Stimulated activated CD4-positive, alpha-beta T cell treated with anti-CD3 and anti-CD28 coated beads, TNF-alpha, amount 100 ng/mL, for 24 hours (primary cell): ENCODE measurements at places on chromosomes 5 and 9.

GRCh38 chr5:31464081-31464480, 67.8 kb downstream of the DROSHA start:
- no peak for DNase-seq

- DNase-seq, result no peak
Observed at GRCh38 chr9:74173284-74173683, 323.9 kb upstream of the RORB start.

DNA sequence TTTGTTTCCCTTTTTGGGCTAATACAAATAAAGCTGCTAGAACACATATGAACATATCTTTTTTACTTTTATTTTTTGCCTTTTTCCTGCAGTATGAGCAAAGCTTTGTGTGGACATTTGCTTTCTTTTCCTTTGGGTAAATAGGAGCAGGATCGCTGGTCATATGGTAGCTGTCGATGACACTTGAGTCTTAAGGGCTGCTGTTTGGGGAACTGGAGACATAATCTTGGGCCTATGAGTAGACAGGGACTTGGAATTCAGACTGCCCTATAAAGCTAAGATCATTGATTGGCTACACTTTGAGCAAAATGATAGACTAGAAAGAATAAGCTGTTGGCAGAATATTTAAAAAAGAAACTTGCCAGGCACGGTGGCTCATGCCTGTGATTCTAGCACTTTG, 60.9 kb upstream of the ABL1 start:
- DNase-seq, result no peak

- DNase-seq, result no peak
Observed at GRCh38 chr5:178649580-178649979, 22.7 kb upstream of the CLK4 start.

DNA sequence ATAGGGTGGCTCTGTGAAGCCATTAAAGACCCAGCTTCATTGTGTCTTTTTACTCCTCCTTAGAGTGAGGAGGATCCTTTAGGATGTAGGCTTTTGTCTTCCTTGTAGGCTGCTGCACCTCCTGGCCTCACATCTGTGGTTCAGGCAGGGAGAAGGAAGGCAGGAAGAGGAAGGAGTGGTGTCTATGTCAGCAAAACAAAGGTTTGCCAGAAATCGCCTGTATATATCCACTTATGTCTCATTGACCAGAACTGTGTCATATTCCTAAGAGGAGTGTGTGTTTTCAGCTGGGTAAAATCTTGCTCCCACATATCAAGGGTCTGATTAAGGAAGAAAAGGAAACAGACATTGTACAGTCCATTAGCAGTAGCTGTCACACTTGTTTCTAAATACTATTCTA, 213.8 kb downstream of the ARHGAP26 start:
- no peak for DNase-seq

DNA sequence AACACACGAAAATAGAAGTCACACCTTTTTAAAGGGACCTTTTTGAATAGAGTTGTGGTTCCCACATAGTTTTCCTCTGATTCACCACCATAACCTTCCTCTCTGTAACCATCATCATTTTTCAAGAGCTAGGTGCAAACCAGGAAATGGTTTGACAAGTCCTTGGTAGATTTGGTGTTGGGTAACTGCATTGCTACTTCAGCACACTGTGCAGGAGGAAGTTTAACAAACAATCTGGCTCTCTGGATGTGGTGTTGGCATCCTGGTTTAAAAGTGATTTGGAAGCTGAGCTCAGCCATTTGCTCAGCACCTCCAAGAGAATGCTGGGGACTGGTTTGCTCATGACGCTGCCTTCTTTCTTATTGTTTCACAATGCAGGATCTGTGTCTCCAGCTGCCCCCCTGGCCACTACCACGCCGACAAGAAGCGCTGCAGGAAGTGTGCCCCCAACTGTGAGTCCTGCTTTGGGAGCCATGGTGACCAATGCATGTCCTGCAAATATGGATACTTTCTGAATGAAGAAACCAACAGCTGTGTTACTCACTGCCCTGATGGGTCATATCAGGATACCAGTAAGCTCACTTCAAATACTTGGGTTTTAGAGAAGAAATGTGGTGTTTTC, 213.1 kb downstream of the RFK start:
- DNase-seq, result no peak

DNA sequence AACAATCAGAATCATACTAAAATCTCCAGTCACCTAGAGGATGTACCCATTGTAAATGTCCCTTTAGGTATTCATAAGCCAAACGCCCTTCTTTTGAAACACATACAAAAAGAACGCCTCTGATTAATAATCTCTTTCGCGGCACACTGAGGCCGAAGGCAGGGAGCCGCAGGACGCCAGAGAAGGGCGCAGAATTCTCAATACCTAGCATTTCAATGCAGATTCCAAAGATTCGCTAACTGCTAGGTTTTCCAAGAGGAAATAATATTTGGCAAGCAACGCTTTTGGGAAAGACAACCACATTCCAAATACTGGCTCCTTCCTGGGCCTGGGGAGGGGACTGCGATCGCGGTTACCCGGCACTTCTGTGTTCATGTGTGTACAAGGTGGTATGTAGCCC, 203.3 kb downstream of the MEF2C start:
- no peak for DNase-seq

- DNase-seq, result no peak
Observed at GRCh38 chr9:16309469-16310271, 560.8 kb downstream of the BNC2 start.

GRCh38 chr9:120402741-120403542, 177.0 kb downstream of the CDK5RAP2 start:
- no peak for DNase-seq

GRCh38 chr9:136532799-136533774, 12.8 kb downstream of the NOTCH1 start:
- no peak for DNase-seq

DNA sequence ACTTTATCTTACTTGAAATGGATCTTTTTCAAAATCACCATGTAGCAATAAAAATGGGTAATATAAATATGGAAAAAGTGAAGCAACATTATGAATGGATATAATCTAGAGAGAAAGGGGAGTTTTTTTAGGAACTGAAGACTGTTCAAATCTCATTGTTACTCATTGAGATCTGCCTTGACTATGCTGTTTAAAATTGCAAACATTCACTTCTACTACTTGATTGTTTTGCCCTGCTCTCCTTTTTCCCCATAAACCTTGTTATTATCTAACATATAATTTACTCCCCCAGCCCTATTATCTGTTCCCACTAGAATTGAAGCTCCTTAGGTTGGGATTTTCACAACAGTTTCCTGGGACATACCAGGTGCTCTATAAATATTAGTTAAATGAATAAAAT, 22.0 kb downstream of the PAM start:
- DNase-seq, result no peak

DNA sequence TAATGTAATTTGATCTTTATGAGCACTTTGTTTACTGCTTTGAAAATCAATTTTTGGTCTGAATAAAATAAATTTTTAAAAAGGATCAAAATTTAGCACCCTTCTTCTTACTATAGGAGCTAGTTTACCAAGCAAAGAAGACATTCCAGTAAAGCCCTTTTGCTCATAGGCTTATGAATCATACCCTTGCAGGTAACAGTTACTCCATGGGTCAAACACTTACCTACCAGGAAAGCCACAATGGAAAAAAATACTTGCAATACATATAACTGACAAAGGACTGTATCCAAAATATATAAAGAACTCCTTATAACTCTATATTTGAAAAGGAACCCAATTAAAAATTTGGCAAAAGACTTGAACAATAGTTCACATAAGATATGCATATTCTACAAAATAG, 66.6 kb downstream of the SHOC1 start:
- DNase-seq, result no peak

DNA sequence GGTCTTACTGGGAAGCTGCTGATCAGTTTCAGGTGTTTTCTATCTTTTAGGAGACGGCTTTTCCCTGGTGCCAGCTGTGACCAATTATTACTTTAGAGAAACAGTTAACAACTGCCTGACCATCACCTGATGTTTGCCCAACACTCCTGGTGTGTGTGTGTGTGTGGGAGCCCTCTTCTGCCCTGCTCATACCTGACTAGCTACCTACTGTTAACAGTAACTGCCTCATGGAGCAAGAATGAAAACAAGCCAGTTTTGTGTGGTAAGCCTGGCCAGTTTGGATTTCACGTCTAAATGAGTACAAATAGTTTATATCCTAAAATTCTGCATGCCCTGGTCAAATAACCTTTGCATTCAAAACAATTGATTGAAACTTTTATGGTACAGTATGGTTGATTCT, 46.1 kb upstream of the RIOK2 start:
- DNase-seq, result no peak

GRCh38 chr9:20732118-20732517, 48.1 kb downstream of the FOCAD start:
- no peak for DNase-seq

DNA sequence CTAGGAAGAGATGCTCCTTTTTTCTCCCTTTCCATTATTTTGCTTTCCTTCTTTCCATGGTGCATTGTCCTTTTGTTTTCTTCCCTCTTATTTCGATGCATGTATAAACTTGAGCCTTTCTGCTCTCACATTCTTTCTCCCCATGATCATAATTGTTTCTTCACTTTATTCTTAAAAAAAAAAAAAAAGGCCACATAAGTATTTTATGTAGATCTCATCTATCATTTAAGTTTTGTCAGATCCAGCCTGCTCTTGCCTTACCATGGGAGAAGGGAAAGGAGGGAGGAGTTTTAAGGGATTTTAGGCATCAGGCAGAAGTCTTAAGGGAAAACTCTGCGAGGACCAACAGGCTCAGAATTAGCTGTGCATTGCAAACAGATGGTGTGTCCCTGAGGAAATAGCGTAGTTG, 11.1 kb downstream of the TGFBR1 start:
- DNase-seq, result no peak

DNA sequence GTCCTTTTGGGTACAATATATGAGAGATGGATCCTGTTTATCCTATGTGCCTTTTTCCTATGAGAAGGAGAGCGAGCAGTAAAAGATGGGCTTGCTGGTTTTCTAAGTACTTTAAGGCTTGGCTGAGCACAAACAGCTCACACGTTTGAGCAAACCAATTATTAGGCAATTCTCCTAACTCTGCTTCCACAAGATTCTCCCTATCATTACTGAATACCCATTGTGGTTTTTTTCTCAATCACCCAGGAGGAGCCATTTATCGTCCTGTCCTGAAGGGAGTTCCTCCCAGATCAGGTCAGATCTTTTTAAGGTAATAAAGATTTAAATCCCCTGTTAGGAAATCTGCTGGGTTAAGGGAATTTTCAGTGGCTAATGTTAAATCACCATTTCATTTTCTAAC, 19.4 kb upstream of the C1QTNF3 start:
- DNase-seq, result no peak

DNA sequence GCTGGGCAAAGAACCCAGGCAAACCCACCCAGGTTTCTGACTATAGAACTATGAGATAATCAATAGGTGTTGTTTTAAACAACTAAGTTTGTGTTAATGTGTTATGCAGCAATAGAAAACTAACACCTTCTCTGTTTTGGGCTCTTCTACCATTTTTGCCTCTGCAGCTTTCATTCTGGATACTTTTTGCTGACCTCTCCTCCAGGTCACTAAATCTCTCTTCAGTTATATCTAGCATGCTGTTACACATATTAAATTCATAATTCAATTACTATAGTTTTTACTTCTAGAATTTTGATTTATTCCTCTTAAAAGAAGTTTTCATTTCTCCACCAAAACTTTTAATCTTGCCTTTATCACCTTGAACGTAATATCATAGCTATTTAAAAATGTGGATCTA, 17.2 kb downstream of the MAPK9 start:
- DNase-seq, result no peak

DNA sequence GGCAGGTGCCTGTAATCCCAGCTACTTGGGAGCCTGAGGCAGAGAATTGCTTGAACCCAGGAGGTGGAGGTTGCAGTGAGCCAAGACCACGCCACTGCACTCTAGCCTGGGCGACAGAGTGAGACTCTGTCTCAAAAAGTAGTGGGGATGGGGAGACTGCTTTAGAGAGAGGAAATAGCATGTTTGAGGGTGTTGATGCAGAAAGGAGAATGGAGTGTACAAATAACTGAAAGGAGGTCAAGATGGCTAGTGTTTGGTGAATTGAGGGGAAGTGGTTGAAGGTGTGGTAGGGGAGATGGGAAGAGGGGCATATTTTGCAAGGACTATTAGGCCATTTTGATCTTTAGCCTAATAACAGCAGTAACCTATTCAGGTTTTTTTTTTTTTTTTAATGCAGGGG, 18.2 kb downstream of the TENT2 start:
- DNase-seq, result no peak

- DNase-seq, result no peak
Observed at GRCh38 chr9:122536134-122536533, 9.0 kb upstream of the OR1N1 start.

- no peak for DNase-seq
Observed at GRCh38 chr5:143051244-143052058, 281.3 kb downstream of the ARHGAP26 start.

DNA sequence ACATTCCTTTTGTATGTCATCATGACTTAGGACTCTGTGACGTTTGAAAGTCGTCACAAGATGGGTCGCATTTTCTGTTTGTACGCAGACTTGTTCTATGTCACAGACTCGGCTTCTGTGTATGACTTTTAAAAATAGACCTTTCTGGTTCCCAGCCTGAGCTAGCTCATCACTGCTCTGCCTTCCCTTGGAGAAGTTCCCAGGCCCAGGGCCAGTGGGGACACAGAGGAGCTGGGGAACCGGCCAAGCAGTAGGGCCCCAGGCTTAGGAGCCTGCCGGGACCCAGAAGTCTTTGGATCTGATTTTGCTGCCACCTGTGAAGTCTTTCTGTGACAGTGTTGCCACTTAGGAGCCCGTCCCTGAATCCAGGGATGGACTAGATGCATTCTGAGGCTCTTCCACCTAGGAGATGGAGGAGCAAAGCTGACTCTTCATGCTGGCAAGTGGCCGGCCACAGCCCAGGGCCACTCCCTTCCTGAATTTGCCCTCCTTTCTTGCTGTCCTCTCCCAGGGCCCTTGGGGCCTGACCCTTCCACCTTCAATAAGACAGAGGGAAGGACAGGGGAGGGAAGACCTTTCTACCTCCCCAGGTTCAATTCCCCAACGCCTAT, 18.1 kb upstream of the UBE2QL1 start:
- DNase-seq, result no peak

DNA sequence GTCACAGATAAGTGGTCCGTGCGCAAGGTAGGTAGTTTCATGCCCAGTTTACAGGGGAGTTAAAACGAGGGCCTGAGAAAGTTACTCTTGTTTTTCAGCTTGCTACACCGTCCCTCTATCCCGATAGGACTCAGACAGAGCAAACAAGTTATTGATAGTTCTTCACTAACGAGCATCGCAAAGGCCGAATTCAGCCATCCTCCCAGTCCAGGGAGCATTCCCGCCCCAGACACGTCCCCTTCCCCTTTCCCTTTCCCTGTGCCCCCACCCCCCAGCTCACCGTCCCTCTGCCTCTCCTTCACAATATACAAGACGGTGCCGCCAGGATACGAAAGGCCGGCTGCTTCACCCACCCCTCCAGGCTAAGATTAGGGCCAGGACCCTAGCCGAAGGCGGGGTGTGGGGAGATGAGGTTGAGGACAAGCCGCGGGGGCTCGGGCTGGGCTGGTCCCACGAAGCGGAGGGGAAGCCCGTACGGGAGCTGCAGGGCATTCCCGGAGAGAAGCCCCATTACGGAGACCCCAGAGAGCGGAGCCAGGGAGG, 599 bp downstream of the KIAA1191 start:
- DNase-seq, result no peak

DNA sequence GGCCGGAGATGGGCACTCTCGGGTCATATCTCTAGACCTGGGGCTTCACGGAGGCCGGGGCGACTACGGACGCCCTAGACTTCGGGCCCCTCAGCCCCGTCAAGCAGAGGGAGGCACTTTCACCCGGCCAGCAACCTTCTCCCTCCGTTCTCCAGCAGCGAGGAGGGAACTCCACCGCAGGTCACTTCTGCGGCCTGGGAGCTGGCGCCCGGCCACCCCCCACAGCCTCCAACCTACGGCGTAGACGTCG, 201 bp downstream of the DOLK start:
- DNase-seq, result no peak
